ENCODE measurements at places on chromosomes 3 and 15. TPM values are rescaled to one million over a fixed set of nuclear protein-coding genes. Genes with fewer than 3 reads are reported as not detected.
A peak's percentile ranks its signal among the peaks of the same experiment; 100 is the strongest.

- no peak for DNase-seq
These were observed 70.7 kb downstream of the TTBK2 start for GRCh38 chr15:42849836-42850235.

GHSR gene
- not detected for total RNA-seq

GRCh38 chr15:50358845-50359244, 3.8 kb upstream of the GABPB1 start:
- no peak for DNase-seq

DNA sequence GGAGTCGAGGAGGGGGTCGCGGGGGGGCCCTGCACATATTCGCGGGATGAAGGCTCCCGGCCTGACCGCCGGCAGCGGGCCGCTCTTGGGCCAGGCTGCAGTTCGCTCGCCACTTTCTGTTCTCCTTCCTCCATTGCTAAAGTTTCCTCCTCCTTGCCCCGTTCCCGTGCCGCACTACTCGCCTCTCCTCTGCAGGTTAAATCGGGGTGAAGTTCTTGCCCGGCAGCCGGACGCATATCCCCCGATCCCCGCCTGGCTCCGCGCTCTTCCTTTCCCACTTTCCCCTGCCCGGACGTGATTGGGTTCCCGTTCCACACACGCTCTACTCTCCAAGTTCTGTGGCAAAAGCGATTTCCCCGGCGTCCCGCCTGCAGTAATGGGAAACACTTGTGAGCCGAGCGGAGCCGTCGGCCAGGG, 556 bp downstream of the CRYBG3 start:
- peak; percentile 90 for DNase-seq

PLSCR4 gene
- total RNA-seq, result 60.7 TPM

DNA sequence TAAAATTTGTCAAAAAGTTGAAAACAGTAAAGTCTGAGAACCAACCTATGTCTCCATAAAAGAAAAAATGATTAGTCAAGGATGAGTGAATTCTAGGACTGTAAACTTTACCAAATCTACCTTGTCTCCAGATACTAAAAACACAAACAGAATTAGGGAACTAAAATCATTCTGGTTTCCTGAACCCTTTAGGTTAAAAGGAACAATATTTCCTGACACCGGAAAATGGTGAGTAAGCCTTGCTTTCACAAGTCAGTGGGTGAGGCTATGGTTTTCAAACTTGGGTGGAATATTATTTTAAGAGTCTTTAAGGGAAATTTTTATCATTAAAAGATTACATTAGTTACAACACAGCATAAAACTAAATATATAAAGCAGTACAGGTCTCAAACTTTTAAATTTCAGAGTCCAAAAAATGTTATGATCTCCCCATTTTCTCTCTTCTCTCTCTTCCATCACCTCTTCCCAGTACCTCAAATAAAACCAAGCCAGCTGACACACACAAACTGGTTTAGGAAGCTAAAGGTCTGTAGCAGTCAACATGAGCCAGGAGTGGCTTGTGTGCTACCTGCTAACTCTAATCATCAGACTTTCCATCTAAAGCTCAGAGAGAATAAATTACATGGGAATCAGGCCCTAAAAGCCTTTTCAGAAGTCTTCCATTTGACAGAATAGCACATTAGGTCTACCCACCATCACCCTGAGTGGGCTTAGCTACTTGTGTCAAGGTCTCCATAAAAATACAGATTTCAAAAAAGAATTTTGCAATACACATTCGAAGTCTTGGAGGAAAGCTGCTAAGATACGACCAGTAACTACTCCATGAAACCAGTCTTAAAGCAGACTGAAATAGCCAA, 2.2 kb downstream of the SLC12A6 start:
- no peak for DNase-seq

KCNMB2 gene
- total RNA-seq, result not detected

SCN5A gene
- total RNA-seq, result 0.58 TPM
